NCI-H1092 (cell line): ENCODE measurements at places on chromosomes 6 and 20.

- DNase-seq, result no peak
Observed at GRCh38 chr6:104539173-104539572, 320.5 kb downstream of the HACE1 start.

DNA sequence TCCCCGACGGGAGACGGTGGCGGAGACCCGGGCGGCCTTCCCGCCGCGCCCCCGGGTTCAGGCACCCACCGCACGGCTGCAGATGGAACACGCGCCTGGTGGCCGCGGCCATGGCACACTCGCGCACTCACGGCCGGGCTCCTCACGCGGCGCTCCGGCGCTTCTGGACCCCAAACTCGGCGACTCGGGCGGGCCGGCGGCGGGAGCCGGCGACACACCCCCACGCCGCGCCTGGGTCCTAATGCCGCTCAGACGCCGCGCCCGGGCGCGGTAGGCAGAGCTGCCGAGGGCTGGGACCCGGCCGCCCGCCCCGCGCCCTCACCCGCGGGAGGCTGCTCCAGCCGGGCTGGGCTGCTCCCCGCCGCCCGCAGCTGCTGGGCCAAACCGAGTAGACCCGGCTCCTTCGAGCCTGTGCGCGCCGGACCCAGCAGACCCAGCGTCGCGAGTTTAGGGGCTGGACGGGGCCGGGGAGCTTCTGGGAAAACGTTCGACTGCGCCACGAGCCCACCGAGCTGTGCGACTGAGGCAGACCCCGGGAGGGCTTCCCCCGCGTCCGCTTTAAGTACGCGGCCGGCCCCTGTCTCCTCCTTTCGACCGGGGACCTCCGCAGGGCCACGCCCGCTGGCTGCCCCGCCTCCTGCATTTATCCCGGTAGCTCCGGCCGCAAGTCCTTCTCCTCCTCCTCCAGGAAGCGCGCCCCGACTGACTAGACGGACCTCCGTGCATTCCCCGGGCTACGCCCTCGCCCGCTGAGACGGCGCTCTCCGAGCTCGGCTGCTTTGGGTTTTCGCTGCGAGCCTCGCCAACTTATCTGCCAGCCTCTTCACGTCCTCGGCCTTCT, at the start of gene SLC4A11:
SLC4A11 (minus strand) TSS at position 165 of the 841 bp plus-strand sequence; CDS start at position 112, 53 bp downstream.
- no peak for DNase-seq

- no peak for DNase-seq
Observed at GRCh38 chr20:1286267-1287024, 20.4 kb downstream of the SNPH start.

- no peak for DNase-seq
Observed at GRCh38 chr6:73329201-73329600, 24.9 kb downstream of the DPPA5 start.

- no peak for DNase-seq
Observed at GRCh38 chr6:168134560-168135201, 55.7 kb upstream of the FRMD1 start.

- DNase-seq, result no peak
Observed at GRCh38 chr20:21867353-21867752, 161.9 kb downstream of the PAX1 start.

GRCh38 chr20:50799890-50800550, 5.2 kb downstream of the BCAS4 start:
- no peak for DNase-seq

DNA sequence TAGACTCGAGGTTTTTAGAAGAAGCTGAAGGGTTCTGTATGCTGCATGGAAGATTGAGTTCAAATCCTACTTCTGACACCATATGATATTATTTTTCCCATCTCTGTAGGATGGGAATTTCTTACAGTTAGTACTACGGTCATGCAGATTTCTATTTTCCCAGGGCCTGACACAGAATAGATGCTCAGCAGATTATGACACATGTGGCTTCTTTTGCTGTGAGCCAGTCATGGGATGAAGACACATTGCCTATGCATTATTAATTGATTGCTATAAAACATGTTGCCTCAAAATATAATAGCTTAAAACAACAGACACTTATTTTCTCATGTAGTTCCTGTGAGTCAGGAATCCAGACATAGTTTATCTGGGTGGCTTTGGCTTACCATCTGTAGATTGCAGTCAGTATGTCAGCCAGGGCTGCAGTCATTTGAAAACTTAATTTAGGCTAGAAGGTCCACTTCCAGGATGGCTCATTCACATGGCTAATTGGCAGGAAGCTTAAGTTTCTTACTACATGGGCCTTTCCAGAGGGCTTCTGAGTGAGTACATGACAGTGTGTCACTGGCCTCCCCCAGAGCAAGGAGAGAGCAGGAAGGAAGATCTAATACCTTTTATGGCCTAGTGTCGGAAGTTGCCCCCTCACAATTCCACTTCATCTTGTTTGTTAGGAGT, 29.5 kb downstream of the TOP1 start:
- DNase-seq, result no peak
